ENCODE measurements at places on chromosomes 4 and X. TPM values are rescaled to one million over a fixed set of nuclear protein-coding genes. Genes with fewer than 3 reads are reported as not detected.

Gene ART3
- total RNA-seq = not detected

Gene PHKA1
- total RNA-seq = 4.2 TPM

Gene RAB33A
- 0.75 TPM for total RNA-seq

DNA sequence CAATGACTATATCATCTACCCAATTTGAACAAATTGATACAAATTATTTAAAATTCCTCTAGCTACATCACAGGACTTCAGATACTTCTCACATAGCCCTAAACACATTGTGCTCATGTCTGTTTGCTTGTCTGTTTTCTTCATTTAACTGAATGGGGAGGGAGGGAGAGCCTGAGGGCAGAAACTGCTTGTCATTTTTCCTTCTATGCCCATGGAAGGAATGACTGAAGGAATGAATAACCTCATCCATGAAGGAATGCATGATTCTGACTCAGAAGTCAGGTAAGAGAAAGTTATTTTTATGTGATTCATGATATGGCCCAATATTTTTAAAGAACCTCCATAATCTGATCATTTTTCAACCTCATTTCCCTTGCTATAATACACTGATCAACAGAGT is 418.0 kb upstream of the PITX2 start:
- H3K4me3 ChIP-seq = no peak overlapping the region
- no peak overlapping the region for H3K27ac ChIP-seq
- no peaks in the 10 kb centered on the region for H3K27me3 ChIP-seq
- no peak for DNase-seq

DNA sequence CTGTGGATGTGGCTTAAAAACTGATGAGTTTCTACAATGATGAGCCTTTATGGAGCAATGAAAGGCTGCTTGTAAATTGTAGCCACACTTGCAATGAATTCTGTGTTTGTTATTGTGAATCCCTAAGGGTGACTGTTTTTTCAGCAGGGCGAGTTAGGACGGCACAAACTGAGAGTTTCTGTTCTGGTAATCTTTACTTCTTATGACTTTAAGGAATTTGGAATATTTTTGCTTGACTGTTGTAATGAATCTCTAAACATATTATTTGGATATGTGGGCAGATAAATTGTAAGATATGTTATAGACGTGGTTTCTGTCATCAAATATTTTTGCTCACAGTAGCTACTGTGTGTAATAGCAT is 22.2 kb downstream of the RBPJ start:
- DNase-seq = no peak
- H3K27ac ChIP-seq = no peak overlapping the region
- no peaks in the 10 kb centered on the region for H3K36me3 ChIP-seq
- no peak overlapping the region for H3K4me3 ChIP-seq

Gene OPHN1
- total RNA-seq = 9.8 TPM

Data from upper lobe of right lung (tissue), 1 donor.